ENCODE measurements at places on chromosomes 16 and 17.

DNA sequence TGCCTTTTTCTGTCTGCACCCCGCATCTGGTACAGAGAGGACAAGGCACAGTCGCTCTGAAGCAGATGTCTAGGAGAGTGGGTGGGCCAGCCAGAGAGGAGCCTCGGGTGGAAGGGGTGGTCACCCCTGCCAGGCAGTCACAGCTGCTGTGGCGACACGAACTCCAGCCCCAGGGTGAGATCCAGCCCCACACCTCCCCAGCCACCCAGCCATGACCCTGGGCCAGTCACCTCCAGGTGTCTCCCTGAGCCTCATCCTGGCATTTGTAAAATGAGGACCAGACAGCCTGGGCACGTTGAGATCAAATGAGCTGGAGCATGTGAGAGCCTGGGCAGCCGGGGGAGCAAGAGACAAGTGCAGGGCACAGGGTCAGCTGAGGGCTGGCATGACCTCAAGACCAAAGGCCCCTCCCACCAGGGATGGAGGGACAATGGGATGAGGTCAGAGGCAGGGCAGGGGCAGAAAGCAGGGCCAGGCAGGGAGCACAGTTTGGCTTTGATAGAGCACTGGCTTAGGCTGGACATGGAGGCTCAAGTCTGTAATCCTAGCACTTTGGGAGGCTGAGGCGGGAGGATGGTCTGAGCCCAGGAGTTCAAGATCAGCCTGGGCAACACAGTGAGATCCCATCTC is 7.7 kb downstream of the ADAM11 start:
- DNase-seq: no peak

DNA sequence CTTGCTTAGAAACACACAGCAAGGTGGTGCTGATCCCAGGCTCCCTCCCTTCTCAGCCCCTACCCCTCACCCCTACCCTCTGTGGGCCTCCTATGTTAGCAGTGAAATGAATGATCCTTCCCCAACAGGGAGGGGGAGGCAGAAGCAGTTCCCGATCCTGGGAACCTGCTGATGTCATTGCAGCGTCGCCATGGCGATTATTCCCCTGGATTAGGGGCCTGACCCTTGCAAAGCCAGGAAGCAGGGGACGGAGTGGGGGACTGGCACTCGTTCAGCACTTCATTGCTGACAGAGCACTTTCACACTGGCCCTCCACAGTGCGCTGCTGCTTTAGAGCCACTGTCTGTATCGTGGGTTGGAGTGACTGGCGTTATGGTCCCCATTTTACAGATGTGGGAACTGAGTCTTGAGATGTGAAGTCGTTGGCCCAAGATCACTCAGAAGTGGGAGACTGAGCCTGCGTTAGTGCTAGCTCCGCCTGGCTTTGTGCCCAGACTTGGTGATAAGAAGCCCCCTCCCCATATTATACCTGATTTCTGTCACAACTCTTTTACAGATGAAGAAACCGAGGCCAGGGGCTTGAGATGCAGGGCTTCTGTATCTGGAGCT is 26.6 kb downstream of the LASP1 start:
- DNase-seq: no peak

DNA sequence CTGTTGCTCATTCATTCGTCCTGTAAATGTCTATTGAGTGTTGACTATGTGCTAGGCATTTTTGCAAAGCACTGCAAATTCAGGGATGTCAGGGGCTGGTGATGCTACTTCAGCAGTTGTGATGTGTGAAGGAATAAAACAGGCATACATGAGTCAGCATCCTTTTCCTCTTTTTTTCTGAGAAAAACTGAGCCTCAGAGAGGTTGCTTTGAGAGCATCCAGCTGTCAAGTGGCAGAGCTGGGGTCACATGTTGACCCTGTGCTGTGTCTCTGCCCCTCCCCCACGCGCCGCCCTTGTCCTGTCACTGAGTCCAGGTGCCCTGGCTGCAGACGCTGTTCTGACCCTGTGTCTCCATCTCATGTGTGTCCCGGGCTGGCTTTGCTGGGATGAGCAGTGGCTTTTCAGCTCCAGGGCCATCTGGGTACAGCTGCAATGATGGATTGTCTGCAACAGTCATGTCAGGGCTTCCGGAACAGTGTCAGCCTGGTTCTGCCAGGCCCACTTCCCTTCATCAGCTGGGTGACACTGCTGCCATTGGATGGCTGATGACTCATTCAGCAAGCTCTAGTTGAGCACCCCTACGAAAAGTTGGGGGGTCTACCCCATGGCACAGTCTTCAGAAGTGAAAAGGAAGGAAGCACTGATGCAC is 14.9 kb downstream of the SEC14L5 start:
- DNase-seq: no peak

DNA sequence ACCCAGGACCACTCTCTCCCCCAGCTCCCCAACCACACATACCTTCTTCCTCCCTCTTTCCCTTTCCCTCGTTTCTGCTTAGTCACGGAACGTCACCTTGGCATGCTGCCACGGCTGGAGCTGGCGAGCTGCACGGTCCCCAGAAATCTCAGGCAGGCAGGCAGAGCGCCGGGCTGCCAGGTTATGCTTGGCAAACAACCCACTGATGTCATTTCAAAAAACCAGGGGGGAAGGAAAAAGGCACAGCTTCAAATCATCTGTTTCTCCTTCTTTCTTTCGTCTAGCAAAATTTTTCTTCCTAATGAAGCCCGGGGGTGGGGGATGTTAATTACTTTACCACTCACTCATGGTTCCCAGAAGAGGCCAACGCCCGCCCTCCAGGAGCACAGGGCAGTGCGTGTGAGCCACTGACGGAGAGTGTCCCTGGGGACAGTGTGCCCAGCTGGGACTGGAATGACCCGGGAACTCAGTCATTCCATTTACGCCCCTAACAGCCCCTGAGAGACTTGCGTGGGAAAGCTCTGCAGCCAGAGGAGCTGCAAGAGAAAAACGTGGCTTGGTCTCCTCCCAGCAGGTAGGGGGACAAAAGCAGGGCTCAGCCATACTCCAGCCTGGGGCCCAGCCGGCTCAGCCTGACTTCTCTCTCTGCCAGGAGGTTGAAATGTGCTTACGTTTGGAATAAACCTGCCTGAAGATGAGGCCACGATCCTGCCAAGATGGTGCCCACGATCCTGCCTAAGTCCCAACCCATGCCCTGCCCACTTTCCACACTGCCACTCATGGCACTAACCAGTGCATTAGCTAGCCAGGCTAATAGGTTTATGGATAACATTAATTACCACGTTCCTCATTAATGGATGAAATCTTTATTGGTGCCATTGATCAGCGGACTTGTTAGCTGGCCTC is 198.9 kb downstream of the ZFHX3 start:
- DNase-seq: no peak

GRCh38 chr16:87235810-87236515 is 81.2 kb downstream of the C16orf95 start:
- DNase-seq: no peak

- no peak for DNase-seq
Observed at GRCh38 chr17:61010661-61011170, 333.1 kb downstream of the BCAS3 start.

DNA sequence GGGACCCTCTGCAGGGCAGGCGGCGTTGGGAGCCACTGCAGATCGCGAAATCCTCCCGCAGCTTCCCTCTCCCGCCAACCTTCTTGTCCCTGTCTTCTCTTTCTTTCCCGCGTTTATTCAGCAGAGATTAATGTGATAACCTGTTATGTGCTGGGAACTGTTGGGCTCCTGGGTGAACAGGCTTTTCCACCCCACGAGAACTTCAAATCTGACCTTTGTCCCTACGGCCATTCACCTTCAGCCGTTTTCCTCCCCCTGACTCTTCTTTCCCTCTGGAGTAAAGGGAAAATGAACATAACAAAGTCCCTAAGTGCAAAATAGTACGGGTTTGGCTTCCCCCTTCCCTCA is 15.2 kb upstream of the KPNA2 start:
- no peak for DNase-seq

GRCh38 chr17:7479213-7480088 is at the start of gene ZBTB4:
Gene ZBTB4, minus strand, starts transcription at chr17:7479631. Its CDS starts 12,830 bp downstream, at chr17:7466801.
- peak; percentile 49 for DNase-seq

DNA sequence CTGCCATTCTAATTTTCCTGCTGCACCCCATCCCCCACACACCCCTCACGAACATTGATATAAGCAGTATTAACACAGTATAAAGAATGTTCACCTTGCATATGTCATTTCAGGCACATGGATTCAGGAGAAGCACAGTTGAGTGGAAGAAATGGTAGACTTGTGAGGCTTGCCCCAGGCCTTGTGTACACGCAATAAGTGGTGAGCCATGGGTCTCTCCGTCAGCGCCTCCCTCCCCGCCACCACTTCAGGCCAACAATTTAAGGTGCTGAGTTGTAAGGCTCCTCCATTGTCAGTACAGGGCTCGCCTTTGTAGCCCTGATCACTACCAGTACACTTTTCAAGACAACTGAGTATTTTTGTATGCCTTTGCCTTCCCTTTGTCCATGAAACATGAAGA is 12.2 kb upstream of the CLEC18C start:
- no peak for DNase-seq

- DNase-seq: no peak
Observed at GRCh38 chr16:10805334-10805733, 13.3 kb downstream of the TVP23A start.

DNA sequence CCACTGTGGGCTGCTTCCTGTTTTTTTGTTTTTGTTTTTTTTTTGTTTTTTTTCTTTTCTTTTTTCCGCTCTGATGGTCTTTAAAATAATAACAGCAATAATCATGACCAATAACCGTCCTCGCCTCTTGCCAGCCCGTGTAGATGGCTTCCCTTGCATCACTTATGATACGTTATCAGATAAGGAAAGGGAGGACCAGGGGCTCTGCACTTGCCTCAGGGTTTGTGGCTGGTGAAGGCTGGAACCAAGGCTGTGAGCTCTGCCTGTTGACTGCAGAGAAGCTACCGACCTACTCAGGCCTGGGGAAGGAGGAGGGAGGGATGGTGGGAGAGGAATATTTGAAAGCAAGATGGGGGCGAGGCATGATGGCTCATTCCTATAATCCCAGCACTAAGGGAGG is 114.0 kb upstream of the SDK2 start:
- no peak for DNase-seq

DNA sequence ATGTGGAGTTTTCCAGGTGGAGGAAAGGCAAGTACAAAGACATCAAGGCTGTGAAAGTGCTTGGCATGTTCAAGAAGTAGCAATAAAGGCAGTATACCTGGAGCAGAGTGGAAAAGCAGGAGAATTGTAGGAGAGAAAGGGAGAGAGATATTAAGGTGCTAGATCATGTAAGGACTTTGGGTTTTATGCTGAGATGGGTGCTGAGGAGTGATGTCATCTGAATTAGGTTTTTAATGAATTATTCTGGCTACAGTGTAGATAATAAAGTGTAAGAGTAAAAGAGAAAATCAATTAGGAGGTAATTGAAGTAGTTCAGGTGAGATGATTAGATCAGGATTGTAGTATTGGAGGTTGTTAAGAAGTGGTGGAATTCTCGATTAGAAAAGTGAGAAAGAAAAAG is 34.0 kb downstream of the NFAT5 start:
- DNase-seq: no peak

DNA sequence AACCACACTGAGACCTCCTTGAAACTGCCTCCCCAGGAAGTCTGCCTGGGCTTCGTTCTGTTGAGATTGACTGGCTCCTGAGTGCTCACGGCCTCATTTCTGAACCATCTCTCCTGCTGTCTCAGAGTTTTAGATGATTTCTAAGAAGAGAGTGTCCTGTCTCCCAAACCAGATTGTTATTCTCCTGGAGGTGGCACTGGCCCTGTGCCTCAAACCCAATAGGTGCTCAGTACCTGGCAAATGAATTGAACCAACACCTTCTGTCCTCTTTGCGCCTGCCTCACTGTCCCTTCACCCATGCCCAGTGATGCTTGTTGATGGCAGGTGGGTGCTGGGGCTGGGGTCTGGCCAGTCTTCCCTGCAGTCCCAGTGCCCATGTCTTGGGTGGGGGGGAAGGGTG is 36.3 kb upstream of the C1QL1 start:
- DNase-seq: no peak

GRCh38 chr16:50538411-50539052 is 9.7 kb upstream of the NKD1 start:
- DNase-seq: no peak

GRCh38 chr16:26983426-26983825 is 83.3 kb upstream of the C16orf82 start:
- DNase-seq: no peak

- no peak for DNase-seq
Observed at GRCh38 chr17:2705263-2705662, 6.3 kb downstream of the CLUH start.

DNA sequence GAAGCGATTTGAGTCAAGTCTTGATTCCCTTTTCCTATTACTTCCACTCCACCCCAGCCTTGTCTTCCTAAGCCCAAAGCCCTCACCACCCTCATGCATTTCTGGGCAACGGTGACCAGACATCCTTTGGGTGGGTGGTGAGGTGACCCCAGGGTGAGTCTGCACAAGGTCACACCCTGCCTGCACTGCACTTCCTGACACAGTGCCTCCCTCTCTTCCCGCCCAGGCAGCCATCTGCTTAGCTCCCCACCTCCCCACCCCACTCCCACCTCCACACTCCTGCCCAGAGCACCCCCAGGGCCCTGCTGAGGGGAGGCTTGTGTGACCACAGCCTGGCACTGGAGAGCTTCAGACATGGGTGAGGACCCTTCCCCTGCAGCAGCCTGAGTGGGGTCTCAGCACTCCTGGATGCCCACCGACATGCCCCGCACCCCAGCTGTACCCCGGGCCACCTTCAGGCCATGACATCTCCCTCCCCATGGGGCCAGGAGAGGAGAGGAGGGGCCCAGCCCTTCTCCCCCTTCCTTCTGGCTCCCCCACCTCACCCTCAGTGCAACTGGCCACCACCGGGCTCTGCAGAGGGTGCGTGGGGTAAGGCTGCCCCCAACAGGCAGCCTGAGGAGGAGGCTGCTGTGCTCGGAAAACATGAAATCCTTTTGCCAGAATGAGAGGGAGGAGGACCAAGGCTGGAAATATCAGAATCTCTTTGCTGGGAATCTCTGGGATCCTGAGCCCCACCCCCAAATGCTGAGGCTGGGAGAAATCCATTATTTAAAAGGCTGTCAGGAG is 68.6 kb downstream of the CCT6B start:
- no peak for DNase-seq

- DNase-seq: no peak
Observed at GRCh38 chr16:57384248-57385070, 12.2 kb downstream of the CX3CL1 start.

DNA sequence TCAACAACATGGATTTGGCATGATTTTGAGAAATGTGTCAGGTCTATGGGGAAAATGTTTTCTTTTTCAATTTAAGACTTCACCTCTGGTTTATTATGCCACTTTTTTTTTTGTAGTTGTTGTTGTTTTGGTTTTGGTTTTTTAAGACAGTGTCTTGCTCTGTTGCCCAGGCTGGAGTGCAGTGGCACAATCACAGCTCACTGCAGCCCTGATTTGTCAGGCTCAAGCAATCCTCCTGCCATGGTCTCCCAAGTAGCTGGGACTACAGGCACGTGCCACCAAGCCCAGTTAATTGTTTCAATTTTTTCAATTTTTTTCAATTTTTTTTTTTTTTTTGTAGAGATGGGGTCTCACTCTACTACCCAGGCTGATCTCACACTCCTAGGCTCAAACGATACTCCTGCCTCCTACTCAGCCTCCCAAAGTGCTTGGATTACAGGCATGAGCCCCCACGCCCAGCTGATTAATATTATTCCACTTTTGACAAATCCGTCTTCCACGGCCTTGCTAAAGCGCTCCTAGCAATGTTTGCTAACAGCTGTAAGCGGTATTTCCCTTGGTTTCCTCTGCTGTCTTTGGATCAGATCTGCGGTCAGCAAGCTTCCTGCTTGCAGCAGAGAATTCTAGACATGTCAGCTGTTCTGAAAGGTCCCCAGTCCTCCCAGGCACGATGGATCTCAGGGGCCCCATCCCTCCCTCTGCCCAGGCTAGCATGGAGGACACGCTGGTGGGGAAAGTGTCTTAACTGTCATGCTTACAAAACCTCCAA is 7.0 kb upstream of the MILR1 start:
- DNase-seq: no peak
